Gastrocnemius medialis (tissue), 4 donors: ENCODE measurements at places on chromosomes 11 and 22.

DNA sequence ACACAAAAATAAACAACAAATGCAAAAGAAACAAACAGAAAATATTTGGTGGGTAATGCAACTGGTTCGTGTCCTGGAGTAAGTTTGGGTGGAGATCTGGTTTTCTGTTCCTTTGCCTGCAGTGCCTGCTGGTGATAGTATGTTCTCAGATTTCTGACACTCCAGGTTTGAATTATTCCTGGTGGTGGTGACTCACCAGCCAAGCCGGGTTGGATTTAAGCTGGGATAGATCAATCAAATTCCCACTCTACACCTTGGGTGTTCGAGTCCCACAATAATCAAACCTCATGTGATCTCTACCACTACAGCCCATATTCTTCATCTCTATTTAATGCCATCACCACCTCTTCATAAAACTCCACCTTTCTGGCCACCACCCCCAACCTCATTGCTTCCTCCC, 421.8 kb downstream of the NTM start:
- H3K4me1 ChIP-seq: no peaks in the 10 kb centered on the region
- DNase-seq: no peak
- H3K27me3 ChIP-seq: no peaks in the 10 kb centered on the region

GRCh38 chr22:38824585-38824984, 19.2 kb downstream of the NPTXR start:
- H3K27me3 ChIP-seq: peaks cover 7% of the 10 kb centered on the region
- no peak overlapping the region for H3K4me3 ChIP-seq
- H3K4me1 ChIP-seq: no peaks in the 10 kb centered on the region
- DNase-seq: no peak

DNA sequence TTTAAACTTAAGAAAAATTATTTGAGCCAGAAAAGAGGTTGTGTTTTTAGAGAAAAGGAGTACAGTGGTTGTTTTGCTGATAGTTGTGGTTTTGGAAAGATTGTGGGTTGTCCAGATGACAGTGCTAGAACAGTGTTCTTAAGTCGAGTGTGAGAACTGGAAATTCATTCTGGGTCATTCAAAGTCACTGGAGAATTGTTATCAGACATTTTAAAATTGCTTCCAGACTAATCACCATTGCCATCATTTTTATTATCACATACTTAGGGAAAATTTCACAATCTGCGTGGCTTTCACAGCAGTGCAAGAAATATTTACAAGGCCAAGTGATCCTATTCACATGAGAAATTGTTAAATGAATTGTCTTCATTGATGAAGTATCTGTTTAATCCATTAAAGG, 242.2 kb upstream of the DDI1 start:
- DNase-seq: no peak
- H3K27ac ChIP-seq: no peak overlapping the region

- no peaks in the 10 kb centered on the region for H3K27me3 ChIP-seq
- H3K36me3 ChIP-seq: no peaks in the 10 kb centered on the region
- peaks cover 38% of the 10 kb centered on the region for H3K4me1 ChIP-seq
- no peak overlapping the region for H3K4me3 ChIP-seq
- no peak overlapping the region for H3K27ac ChIP-seq
Measured at GRCh38 chr11:11082646-11083045, 224.8 kb upstream of the ZBED5 start.

DNA sequence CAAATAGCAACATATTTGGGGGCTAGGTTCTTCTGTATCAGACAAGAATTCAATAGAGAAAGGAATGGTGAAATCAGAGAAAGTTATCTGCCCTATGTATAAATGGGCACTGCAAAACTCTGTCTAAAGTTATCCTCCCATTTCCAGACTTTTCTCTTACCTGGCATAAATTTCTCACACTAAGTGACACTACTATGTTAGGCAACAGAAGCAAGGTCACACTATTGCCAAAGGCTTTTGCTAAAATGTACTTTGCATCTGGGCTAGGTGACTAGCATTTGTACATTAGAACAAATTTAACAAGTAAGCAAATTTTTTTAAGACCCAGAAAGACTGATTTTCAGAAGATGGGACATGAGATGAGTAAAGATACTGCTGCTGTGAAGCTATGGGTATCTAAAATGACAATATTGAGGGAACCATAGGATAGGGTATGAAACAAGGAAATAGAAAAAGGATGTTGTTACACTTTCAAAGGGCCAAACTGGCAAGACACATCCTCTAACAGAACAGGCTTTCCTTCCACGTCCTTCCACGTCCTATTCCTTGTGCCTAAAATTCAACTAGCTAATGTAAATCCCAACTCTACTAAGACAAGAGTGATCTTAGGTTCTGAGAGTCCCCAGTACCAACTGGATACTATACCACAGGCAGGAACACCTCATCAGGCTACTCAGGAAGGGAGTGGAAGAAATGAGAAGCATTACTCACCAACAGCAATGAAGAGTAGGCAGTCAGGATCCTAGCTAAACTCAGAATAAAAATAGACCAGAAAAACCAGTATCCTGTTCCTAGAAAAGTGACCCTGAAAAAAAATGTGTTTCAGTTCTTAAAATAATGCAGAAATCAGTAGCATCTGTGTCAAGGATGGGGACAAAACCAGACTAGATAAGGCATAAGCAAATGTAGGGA, 22.6 kb downstream of the GDPD4 start:
- DNase-seq: no peak
- no peaks in the 10 kb centered on the region for H3K27me3 ChIP-seq
- no peak overlapping the region for H3K4me3 ChIP-seq
- no peak overlapping the region for H3K27ac ChIP-seq

- H3K4me3 ChIP-seq: no peak overlapping the region
- no peak for DNase-seq
- no peaks in the 10 kb centered on the region for H3K27me3 ChIP-seq
- no peak overlapping the region for H3K27ac ChIP-seq
Measured at GRCh38 chr22:29627196-29627535, 23.7 kb downstream of the NF2 start.
